ENCODE measurements at places on chromosomes 3 and 15.

DNA sequence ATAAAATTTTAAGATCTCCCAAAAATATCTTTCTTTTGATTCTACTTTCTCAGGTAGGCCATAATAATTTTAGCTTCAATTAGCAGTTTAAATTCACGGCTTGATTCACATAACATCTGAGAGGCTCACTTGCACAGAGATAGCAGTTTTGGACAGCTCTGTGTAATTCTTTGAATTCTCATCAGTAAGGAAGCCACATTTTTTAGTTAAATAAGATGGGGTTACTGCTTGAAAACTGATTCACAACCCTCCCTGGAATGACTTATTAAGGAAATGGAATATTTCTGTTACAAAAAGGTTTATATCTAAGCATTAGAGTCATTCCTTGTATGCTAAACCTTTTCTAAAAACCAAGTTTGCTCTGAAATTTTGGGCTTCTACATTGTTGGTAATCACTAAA lies 212.7 kb downstream of the ALCAM start:
- DNase-seq, result no peak

DNA sequence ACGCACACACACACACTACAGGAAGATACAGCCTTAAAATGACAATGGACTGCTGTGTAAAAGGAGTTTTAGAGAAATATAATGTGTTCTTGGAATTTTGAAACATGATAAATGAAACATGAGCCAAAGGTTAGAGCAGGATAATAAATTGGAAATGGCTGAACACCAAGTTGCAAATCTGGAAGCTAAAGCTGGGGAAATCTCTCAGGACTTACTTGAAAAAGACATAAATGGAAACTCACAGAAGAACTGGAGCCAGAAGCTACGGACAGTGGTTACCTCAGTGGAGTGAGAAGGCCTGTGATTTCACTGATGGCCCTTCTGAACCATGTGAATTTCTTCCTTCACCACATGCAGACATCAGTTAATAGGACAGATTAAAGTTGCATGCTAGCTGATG lies 37.3 kb upstream of the ATP10A start:
- DNase-seq, result no peak

- no peak for DNase-seq
These were observed 33.5 kb upstream of the PPARG start for GRCh38 chr3:12255393-12255792.

- peak; percentile 74 for DNase-seq
These were observed 7.7 kb downstream of the SNX4 start for GRCh38 chr3:125512135-125512920.

GRCh38 chr15:95132774-95133173 lies 901.4 kb downstream of the MCTP2 start:
- DNase-seq, result peak; percentile 89

DNA sequence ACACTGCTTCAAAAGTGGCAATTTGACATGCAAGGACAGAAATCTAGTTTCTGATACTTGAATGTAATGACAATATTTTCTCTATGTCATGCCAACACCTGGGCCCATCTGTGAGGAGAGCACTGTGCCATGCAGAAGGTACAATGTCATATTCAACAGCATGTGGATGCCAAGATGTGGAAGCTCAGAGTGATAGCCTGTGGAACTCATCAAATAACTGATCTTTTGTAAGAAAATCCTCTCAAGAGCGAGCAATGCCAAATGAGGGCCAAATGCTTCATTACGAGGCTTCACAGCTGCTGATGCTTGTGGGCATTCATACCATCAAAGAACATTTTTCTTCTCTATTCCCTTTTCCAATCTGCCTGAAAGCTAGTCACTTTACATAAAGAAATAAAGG lies 95.1 kb downstream of the ROBO1 start:
- DNase-seq, result no peak

DNA sequence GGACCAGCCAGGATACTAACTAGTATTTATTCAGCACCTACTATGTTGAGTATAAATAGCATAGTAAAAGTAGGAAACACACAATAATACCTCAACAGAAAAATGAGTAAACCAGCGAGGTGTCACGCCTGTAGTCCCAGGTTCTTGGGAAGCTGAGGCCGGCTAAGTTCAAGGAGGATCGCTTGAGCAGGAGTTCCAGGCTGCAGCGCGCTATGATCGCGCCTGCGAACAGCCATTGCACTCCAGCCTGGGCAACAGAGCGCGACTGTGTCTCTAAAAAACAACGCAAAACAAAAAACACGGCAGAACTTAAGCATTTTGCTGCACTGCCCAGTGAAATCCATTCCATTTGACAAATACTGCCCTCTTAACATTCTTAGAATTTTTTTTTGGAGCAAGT lies 1.3 kb upstream of the DENND6A start:
- DNase-seq, result no peak

GRCh38 chr15:64379216-64379960 lies 1.9 kb downstream of the PCLAF start:
- DNase-seq, result peak; percentile 4

DNA sequence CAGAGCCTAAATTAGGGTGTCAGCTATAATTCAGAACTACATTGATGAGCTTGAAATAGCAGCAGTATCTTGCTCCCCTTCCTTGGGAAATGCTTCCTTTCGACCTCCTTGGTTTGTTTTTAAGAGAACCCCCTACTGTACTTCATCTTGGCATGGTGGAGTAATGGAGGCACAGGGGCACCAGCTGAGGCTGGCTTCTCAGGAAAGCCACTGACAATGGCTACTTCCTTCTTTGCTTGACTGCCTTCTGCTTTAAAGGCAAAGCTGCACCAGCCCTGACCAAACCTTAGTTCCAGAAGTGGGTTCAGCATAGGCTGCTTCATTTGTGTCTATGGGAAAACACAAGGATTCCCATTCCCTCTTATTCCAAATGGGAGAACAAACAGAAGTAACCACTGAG lies 1.5 kb upstream of the FBXL22 start:
- DNase-seq, result no peak

DNA sequence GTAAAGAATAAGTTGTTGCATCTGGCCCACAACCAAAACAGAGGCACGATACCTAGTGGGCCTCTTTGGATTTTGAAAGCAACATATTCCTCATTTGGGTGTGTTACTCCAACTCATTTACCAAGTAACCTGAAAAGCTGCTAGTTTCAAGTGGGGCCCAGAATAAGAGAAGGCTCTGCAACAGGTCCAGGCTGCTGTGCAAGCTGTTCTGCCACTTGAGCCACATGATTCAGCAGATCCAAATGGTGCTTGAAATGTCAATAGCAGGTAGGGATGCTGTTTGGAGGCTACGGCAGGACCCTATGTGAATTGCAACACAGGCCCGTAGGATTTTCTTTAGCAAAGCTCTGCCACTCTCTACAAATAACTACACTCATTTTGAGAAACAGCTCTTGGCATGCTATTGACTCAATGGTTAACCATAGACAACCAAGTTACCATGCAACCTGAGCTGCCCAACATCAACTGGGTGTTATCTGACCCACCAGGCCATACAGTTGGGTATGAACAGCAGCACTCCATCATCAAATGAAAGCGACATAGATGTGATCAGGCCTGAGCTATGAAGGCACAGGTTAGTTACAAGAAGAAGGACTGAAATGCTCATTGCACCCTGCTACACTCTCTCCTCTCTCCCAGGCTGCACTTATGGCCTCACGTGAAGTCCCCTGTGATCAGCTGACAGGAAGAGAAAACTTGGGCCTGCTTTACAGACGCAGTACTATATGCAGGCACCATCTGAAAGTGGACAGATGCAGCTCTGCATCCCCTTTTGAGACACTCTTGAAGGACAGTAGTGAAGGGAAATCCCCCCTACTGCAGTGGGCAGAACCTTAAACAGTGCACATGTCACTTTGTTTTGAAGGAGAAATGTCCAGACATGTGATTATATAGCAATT lies 9.5 kb upstream of the MCF2L2 start:
- no peak for DNase-seq

GRCh38 chr15:85137489-85138168 lies 156.0 kb downstream of the PDE8A start:
- no peak for DNase-seq

DNA sequence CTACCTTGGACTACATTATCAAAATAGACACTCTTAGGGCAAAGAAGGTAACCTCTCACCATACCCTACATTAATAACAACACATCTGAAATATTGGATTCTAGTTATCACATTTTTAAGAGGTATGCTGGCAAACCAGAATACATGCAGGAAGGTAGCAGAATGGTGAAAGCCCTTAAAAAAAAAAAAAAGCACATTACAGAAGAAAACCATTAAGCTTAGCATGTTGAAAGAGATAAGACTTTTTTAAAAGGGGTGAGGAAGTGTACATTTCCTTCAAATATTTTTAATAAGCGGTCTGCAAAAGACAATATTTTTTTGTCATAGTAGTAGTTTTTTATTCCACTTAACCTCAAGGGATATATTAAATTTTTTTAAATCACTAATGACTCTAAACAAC lies 46.5 kb upstream of the WDR5B start:
- DNase-seq, result no peak

DNA sequence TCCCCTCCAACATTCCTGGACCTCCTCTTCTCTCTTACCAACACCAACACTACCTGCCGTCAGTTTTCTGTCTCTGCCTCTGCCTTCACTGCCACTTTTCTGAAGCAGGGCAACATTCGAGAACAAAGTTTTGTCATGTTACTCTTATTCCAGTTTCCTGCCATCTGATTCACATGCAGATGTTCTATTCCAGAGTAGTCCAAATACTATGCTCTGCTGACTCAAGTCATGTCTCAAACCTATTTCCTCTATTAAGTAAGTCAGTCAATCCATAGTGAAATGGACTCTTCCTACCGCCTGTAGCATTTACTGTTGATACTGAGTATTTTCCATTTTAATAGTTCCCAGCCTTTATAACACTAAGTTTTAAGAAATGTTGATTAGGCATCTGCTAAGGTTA lies 43.4 kb downstream of the ESYT3 start:
- no peak for DNase-seq

DNA sequence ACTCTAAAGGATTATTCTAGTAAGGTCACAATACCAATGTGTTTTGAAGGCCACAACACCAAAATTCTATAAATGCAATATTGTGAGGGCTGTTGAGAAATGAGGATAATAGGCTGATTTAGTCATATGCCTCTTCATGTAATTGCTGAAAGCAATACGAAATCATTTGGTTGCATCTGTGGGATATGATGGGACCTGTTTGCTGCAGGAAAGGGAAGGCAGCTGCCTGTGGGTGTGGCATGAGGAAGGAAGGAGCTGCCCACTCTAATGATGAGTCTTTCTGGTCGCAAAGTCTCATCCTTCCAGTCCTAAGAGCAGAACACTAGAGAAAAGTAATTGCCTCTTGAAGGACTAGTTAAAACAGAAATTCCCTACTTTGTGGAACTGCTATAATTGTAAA lies 245.3 kb upstream of the ZPLD1 start:
- DNase-seq, result peak; percentile 93

Measured in foreskin keratinocyte (primary cell).